Activated CD4-positive, alpha-beta T cell treated with anti-CD3 and anti-CD28 coated beads, Interleukin-2, amount 10 ng/mL, durations not matched to agents 7 days and 5 days (primary cell): ENCODE measurements at places on chromosomes 1 and 21.
A peak's percentile ranks its signal among the peaks of the same experiment; 100 is the strongest.

DNA sequence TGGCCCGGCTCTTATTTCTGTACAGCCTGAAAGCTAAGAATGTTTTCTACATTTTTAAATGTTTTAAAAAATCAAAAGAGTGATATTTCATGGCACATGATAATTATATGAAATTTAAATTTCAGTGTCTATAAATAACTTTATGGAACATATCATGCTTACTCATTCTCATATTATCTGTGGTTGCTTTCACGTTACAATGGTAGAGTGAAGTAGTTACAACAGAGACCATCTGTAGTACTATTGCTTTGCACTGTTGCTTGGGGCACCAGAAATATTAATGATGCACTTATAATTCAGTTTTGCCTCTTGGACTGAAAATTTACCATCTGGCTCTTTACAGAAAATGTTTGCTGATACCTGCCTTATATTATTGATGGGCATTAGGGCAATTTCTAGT is 481.6 kb downstream of the PLPP3 start:
- no peak for DNase-seq

GRCh38 chr21:34632498-34632897 is 17.6 kb upstream of the RCAN1 start:
- DNase-seq = no peak

DNA sequence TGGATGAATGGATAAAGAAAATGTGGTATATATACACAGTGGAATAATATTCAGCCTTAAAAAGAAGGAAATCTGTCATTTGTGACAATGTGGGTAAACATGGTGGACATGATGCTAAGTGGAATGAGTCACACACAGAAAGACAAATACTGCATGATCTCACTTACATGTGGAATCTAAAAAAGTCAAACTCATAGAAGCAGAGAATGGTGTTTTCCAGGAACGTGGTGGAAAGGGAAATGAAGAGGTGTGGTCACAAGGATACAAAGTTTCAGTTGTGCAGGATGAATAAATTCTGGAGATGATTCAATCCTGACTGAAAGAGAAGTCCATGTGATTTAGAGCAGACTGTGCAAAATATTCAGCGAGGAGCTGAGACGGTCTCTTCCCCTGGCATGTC is 56.6 kb downstream of the RYR2 start:
- no peak for DNase-seq

DNA sequence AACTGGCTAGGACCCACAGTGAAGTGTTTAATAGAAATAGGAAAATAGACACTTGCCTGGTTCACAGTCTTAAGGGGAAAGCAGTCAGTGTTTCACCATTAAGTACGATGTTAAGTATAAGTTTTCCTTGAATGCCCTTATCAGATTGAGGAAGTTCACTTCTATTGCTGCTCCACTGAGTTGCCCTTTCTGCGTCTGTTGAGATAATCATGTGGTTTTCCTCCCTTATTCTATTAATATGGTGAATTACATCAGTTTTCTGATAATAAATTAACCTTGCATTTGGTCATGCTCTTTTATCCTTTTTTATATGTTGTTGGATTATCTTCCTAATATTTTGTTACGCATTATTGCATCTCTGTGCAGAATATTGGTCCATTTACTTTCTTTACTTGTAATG is 21.4 kb downstream of the UTS2 start:
- no peak for DNase-seq

- DNase-seq = no peak
These were observed 220.4 kb downstream of the RHOU start for GRCh38 chr1:228955691-228956090.

- no peak for DNase-seq
These were observed 191.8 kb downstream of the TPR start for GRCh38 chr1:186183219-186183618.

GRCh38 chr21:34179204-34179935 is 106.0 kb downstream of the MRPS6 start:
- no peak for DNase-seq

DNA sequence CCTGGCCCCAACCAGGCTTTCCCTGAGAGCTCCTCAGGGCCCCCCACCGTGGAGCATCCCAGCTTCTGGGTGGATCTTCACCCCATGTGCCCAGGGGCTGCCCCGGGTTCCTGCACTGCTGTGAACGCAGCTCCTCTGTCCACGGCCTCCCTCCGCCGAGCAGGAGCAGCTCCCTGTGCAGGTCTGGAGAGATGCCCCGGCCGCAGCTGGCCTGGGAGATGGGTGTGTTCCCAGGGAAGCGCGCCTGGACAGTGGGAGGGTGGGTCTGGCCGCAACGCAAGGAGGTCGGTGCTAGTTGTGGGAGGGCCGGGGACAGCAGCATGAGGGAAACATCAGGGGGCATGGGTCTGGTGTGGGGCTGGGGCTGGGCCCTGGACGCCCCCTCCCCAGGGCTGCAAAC is 71.3 kb downstream of the MORN1 start:
- no peak for DNase-seq

GRCh38 chr1:94351481-94351880 is 66.7 kb upstream of the ABCD3 start:
- DNase-seq = no peak

DNA sequence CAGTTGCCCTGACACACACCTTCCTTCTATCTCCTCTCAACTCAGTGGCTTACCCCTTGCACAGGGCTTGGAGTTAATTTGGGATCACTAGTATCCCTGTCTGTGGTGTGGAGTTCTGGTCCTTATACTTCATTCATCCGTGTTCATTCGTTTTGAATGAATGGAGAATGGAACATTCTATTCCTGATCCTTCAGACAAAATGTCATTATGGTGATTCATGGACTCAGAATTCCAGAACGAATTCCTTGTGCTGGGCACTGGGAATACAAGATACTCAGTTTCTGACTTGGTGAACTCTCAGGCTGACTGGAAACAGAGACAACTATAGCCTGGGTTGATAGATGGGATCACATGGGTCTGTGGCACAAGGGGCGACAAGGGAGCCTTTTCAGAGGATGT is 49.9 kb upstream of the TRABD2B start:
- no peak for DNase-seq

DNA sequence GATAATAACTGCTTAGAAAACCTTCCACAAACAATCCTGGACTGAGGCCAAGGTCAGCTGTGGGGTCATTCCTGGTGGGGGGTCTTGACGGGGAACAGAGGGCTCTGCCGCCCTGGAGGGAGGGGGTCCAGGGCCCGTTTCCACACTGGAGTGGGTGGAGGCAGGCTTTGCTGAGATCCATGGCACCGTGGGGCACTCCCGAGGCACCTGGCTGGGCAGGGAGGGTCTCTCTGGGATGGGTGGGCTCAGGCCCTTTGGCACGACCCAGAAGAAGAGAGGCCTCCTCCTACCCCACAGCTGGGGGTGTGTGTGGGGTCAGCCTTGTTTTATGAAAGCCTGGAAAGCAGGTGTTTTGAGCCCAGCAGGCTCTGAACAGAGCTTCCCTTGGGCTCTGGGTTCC is 5.1 kb downstream of the MMEL1 start:
- no peak for DNase-seq

- DNase-seq = no peak
These were observed 31.0 kb upstream of the COG2 start for GRCh38 chr1:230611128-230611877.

DNA sequence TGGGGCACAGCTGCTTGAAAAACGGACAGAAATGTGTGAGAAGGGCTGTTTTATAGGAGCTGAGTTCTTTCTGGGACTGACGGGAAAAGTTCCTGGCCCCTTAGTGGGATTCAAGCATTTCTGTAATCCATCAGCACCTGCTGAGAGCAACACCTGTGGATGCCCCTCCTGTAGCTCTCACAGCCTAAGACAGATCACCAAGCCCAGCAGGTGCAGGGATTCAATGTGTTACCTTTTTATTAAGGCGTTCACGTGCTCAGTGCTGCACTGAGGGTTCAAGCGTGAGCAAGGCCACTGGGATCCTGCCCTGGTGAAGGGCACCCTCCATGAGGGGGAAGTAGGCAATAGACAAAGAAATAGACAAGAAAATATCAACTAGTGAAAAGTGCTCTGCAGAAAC is 14.9 kb downstream of the OLFML2B start:
- no peak for DNase-seq

GRCh38 chr1:16248603-16249516 is 11.9 kb upstream of the CPLANE2 start:
- no peak for DNase-seq

DNA sequence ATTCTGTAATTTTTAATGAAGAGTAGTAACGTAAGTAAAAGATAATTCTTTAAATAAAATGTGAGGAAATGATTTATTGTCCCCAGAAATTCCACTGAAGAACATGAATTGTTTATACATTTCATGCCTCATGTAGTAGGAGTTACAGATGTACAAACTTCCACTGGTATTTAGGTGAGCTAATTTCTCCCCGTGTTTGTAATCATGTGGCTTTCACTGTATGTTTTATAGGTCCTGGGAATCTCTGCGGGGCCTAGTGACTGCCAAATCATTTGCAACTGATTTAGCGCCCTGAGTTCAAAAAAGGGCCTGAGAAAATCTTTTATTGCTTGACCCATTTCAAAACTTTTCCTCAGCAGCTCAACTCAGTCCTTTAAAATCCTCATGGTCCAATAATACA is 30.5 kb upstream of the FASLG start:
- DNase-seq = no peak

DNA sequence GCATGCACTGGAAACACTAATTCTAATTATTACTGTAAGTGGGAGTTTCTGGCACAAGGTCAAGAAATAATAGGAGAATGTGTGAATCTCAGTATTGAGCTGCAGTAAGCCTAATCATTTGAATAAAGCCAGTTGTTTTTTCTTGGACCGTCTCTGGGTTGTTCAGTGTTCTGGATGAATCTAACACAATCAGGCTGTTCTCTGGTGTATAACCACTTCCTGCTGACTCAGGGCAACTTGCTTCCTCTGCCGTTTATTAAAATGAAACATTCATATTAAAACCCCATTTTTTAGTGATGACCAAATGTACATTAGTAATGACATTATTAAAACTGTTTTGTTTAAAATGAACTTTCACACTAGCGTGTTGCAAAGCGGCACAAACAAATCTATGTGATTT is 273.1 kb upstream of the SNX7 start:
- peak; percentile 38 for DNase-seq

DNA sequence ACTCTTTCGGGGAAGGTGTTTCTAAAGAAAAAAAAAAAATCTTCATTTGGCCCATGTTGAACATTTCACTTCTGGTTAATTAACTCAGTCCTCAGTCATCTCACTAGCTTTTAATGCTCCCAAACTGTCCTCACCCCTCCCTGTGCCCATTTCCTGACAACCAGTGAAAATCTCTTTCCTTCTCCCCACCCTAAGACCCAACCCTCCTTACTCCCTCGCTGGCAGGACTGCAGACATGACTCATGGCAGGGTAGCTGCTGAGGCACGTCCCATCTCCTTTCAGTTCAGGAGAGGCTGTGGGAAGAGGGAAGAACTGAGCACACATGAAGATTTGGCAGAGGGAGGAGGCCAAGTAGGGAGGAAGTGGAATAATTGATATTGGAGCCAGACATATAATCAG is 12.6 kb downstream of the PKP1 start:
- DNase-seq = no peak

DNA sequence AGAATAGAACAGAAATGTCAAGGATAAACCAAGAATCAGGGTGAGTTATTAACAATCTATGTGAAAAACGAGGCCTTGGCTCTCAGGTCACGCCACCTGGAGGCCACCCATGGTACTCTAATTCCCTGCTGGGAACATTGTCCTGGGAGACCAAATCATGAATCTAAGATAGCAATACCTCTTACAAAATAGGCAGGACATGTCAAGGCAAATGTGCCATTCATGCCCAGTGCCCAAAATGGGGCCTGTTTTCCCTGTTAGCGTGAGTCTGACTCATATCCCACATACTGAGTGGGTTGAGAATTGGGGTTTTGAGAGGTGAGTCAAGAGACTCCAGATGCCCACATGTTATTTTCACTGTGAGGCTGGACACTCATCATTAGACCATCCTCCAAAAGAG is 380.8 kb downstream of the HHIPL2 start:
- peak; percentile 6 for DNase-seq

DNA sequence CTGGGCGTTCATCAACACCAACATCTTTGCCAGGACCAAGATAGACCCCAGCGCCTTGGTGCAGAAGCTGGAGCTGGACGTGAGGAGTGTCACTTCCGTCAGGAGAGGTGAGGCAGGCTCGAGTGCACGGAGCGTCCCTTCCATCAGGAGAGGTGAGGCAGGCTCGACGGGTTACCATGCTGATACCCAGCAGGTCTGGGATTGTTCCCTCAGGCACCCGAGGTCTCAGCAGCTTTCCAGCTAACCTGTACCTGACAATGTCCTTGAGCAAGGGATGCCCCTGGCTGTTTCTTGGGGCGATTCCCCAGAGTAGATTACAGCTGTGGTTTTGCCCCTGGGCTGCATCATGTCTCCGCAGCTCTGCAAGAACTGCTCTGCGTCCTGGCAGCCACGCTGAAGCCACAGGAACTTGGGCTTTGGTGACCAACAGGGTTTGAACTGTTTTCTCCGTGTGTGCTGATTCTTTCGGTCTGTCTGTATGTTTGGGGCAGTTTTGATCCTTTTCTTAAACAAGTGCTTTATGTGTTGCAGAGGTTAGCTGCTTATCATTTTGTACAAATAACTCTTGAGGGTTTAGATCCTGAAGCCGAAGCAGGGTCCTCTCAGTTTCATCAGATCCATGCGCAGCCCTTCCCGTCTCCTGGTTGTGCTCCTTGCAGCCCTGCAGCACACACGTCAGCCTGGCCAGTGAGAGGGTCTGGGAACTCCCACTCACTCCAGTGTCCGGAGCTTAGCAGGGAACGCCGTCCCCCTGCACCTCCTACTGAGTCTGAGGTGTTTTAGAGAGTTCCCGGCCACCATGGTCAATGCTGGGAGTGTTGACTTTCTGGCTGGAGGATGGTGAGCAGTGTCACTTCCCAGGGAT is 4.1 kb downstream of the SLX9 start:
- DNase-seq = no peak

DNA sequence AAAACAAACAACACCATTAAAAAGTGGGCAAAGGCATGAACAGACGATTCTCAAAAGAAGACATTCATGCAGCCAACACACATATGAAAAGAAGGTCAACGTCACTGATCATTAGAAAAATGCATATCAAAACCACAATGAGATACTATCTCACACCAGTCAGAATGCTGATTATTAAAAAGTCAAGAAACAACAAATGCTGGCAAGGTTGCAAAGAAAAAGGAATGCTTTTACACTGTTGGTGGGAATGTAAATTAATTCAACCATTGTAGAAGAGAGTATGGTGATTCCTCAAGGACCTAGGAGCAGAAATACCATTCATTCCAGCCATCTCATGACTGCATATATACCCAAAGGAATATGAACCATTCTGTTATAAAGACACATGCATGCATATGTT is 419.6 kb downstream of the NEGR1 start:
- DNase-seq = no peak
